Brain microvascular endothelial cell (primary cell): ENCODE measurements at places on chromosomes 12 and 14.

GRCh38 chr12:10771132-10771733, 31.2 kb downstream of the TAS2R7 start:
- peak; percentile 18 for DNase-seq

GRCh38 chr12:66269757-66270383, 32.4 kb upstream of the HELB start:
- DNase-seq: peak; percentile 18

- peak; percentile 42 for DNase-seq
Measured at GRCh38 chr12:19190292-19191031, 60.9 kb downstream of the PLEKHA5 start.

DNA sequence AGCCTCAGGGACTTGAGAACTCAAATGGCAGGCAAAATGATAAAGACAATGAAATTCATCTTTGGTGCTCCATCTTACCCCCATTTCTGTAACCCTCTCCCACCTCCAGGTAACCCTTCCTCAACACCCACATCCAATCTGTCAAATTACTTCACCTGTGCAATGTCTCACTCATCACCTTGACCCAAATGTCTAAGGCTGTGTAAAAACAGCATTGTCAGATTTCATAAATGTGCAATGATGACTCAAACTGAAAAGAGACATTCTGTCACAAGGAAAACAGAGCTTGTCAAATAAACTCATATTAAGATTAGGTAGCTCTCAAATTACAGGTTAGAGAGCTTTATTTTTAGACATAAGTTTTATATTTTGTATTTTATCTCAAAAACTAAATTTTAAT, 19.9 kb upstream of the COCH start:
- no peak for DNase-seq

DNA sequence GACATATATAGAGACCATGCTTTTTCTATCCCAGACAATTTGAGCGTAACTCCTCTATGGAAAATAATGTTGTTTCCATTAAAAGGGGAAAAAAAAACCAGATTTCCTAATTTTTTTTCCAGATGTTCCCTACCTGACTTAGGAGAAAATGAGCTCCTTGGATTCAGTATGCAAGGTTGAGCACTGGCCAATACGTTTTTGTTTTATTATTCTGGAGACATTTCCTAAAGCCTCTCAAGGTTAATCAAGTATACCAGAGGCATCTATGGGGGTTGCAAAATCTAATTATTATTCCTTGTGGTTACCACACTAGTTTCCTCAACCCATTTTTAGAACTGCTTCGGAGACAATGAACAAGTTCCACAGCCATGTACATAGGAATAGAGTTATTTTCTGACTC, 291.3 kb downstream of the SLC16A7 start:
- DNase-seq: no peak

- peak; percentile 59 for DNase-seq
Measured at GRCh38 chr12:116143909-116144308, 133.6 kb downstream of the MED13L start.

DNA sequence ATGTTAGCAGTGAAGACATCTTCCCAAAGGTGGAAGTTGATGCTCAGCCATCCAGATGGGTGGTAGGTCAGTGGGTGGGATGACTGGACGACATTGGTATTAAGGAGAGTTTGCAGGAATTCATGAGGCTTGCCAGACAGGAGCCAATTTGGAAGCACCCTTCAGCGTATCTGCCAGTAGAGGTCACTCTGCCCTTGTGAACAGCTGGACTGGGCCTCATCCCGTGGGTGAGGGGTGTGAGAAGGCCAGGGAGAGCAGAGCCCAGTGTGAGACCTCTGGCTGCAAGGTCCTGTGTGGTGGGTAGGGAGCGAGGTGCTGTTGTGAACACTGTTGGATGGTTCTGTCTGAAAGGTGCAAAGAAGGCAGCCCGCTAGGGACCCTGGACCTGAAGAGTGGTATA, 37.7 kb downstream of the SLC5A8 start:
- no peak for DNase-seq

DNA sequence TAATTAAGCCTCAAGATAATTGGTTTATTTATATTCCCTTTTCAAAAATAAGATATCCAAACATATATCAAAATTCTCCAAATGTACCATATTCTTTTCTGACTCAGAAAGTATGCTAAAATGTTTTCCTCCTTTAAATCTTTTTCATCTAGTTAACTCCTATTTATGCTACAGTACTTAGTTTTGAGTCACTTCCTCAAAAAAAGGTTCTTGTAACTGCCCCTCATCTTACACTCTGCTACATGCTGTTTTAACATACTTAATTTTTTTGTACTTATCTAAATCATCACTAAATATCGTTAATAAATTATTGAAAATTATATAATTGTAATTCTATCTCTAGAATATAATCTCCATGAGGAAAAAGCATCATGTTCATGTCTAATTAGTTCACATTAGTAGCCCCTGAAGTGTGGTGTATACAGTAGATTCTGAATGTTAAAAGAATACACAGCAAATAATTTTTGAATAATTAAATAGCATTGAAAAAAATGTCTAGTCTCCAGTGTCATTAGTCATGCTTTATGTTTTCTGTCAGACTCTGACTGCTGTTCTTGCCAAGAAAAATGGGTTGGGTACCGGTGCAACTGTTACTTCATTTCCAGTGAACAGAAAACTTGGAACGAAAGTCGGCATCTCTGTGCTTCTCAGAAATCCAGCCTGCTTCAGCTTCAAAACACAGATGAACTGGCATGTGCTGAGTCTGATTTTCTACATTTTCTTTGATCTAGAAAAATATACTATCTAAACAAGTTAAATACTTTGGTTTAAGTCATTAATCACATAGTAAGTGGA, 3.5 kb downstream of the KLRD1 start:
- peak; percentile 16 for DNase-seq

- no peak for DNase-seq
Measured at GRCh38 chr14:93137864-93138263, 22.1 kb upstream of the ITPK1 start.

- no peak for DNase-seq
Measured at GRCh38 chr12:95548056-95548538, 3.2 kb downstream of the USP44 start.

DNA sequence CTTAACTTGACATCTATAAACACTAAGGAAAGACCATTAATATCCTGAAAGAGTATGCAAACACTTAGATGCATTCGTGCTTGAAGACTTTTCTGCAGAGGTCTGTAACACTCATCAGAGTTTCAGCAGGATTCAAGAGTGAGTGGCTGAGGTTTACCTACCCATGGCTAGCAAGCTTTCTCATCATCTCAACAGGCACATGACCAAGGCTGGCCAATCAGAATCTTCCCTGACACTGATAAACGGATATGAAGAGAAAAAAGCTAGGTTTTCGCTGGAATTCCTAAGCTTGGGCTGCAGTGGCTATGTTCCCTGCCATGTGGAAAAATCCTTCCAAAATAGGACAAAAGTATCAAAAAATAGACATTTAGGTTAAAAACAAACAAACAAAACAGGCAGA, 162.1 kb upstream of the USP15 start:
- DNase-seq: no peak

DNA sequence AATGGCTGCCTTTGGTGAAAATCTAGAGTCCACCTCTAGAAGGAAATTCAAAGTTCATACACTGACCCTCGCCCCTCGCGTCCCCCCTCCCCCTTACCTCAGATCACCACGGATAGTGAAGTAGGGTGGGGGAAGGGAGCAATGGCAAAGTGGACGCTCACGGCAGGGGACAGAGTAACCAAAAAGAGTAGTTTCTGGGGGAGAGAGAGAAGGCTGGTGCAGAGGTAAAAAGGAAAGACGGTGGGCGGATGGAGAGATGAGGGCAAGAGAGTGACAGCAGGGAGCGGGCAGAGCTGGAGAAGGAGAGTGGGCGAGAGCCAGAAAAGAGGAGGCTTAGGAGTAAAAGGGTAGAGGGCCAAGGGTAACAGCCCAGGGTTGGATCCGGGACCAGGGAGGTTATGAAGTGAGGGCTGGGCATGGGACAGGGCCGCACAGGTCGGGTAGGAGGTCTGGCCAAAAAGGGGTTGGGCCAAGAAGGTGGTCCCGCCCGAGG, 423 bp downstream of the ALDH6A1 start:
- no peak for DNase-seq

- DNase-seq: no peak
Measured at GRCh38 chr12:87383680-87384079, 645.5 kb downstream of the C12orf50 start.

DNA sequence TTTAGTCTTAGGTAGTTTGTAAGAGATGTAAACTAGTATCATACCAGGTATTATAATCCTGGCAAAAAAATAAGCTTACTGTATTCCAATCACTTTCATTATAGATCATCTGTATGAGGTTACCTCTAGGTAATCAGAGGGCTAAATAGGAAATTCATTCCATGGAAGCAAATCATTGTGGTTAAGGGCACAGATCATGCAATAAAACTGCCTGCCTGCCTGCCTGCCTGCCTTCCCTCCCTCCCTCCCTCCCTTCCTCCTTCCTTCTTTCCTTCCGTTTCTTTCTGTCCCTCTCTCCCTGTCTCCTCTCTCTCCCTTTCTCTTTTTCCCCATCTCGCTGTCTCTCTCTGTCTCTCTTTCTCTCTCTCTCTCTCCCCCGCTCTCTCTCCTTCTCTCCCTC, 3.2 kb upstream of the CLEC9A start:
- DNase-seq: no peak

- peak; percentile 52 for DNase-seq
Measured at GRCh38 chr12:124734224-124734788, 129.4 kb downstream of the SCARB1 start.

GRCh38 chr12:12636641-12637040, 25.0 kb downstream of the CREBL2 start:
- DNase-seq: no peak

DNA sequence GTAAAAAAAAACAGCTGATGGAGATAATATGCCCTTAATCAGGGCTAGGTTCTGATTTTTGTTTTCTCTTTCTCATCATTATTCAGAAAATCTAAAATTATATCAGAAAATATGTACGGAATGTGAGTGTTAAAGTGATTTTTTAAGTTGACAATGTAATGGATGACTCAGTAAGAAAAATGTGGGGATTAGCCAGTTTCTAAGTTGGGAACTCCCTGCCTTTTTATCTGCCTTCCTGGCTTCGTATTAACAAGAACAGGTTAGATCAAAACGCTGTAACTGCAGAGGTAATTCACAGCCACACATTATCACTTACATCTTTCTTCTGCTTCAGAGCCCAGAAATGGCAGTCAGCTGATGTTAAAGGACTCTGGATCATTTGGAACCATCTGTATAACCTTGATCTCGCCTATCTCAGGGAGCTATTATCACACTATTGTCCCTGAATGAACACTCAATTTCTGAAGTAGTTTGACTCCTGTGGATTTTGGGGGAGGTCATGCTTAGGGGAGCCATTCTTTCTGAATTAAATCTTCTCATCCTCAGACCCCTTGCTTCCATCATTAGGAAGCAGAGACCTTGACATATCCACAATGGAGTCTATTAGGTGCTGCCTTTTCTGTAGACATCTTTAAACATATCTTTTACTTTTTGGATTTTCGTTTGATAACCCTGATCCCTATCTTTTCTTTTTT, 135.7 kb upstream of the SLC16A7 start:
- peak; percentile 20 for DNase-seq

DNA sequence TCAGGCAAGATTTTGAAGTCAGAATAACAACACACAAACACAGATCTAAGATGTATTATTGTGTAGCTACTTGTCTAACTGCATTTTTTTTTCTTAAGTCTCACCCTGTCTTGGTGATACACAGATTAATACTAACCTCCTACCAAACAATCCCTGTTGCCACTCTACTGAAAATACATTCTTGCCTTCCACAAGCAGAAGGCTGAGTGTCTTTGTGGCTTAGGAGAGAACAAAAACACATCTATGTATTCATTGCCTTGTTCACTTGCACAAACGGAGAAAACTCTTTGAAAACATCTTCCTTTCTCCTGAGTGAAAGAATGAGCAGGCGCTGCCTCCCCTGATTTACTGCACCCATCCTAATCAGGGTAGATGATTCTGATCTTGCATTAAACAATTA, 642.2 kb downstream of the DIO2 start:
- DNase-seq: no peak

DNA sequence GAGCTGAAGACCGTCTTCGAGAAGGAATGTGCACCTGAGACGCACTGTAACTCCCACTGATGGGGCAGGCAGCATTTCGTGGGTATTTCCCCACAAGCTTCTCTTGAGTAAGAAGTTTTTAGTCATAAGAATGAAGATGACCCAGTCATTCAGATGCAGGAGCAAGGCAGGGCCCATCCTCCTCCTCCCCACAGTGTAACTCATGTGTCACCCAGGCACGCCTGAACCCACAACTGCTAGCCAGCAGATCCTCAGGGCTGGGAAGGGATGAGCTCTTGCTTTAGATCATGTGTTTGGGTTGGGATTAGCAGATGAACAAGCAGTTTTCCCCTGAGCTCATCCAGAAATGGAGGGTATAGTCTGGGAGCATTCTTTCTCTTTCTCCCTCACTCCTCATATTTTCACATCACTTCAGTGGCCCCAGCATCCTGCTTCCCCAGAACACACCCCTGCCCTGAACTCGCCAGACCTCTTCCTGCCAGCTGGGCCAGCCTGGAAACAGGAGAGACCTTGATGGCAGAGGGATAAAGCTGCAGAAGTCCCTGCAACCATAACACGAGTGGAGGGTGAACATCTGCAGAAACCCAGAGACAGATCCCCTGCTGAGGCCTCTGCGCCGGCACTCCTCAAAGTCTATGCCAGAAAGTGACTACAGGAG, 73.3 kb downstream of the B4GALNT3 start:
- peak; percentile 11 for DNase-seq

DNA sequence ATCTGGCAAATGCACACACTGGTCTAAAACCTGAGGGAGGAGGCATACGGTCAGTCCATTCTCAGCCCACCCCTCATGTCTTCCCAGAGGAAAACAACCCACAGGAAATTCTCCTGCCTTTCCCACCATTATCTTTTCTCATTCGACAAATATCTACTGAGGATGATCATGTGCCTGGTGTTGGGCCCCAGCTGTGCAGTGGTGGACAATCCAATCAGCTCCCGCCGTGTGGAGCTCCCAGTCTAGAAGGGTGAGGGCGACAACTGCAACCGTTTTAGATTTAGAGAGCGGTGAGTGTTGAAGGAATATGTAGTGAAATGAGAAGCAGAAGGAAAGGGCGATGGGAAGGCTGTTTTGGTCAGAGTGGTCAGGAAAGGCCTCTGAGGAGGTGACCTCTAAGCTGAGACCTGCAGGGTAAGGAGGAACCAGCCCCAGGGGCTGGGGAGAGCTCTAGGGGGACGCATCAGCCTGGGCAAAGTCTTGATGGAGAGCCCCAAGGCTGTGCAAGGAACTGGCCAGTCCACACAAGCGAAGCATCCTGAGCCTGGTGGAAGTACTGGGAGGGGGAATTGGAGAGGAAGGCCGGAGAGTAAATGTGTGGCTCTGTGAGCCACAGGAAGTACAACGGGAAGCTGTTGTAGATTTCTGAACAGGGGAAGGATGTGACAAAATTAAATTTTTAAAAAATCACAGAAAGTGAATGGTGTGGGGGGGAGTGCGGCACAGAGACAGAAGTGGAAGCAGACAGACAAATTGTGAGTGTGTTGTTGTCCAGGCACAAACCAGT, 192.8 kb downstream of the NTF3 start:
- DNase-seq: no peak
